ENCODE measurements at places on chromosomes 1 and 21.
A peak's percentile ranks its signal among the peaks of the same experiment; 100 is the strongest.

DNA sequence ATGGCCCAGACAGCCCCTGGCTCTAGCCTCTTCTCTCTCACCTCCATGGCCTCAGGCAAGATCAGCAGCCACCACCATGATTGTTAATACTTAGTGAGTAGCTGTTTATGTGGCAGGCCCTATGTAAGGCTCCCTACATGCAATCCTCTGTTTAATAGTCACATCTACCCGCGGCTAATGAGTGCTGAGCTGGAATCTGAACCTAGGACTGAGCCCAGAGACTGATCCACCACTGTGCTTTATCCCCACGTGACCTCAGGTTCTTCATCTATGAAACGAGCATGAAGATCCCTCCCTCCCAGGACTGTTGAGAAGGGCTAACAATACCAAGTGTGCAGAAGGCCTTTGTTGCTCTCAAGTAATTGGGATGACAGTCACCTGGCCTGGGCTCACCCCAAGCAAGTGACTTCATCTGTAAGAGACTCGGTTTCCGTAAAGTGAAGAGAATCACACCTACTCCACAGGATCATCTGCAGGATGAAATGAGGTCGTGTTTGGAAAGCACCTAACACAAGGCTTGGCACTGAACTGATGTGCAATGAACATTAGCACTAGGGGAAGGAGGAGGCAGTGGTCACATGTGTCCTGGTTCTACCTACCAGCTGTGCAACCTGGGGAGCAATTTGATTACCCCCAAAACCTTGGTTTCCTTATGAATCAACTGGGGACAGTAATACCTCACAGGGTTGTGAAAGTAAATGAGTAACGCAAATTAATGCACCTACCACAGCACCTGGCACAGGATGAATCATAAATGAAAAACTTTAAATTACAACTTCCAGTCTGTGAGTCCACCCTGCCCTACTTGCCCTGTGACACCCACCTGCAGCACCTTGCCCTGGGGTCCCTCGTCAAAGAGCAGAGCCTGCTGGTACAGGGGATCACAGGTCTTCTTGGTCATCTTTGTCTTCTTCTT, 37.2 kb downstream of the RIMS3 start:
- peak; percentile 76 for DNase-seq

DNA sequence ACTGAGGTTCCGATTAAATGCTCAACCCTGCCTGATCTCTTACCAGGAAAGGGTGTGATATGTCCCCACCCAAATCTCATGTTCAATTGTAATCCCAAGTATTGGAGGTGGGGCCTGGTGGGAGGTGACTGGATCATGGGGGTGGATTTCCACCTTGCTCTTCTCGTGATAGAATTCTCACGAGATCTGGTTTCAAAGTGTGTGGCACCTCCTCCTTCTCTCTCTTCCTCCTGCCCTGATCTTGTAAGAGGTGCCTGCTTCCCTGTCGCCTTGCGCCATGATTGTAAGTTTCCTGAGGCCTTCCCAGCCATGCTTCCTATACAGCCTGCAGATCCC, 34.9 kb downstream of the RSPH1 start:
- DNase-seq: no peak

GRCh38 chr1:76933847-76934815, 66.9 kb downstream of the ST6GALNAC5 start:
- no peak for DNase-seq

- peak; percentile 64 for DNase-seq
These were observed 486.7 kb downstream of the SMYD3 start for GRCh38 chr1:246020211-246020954.

DNA sequence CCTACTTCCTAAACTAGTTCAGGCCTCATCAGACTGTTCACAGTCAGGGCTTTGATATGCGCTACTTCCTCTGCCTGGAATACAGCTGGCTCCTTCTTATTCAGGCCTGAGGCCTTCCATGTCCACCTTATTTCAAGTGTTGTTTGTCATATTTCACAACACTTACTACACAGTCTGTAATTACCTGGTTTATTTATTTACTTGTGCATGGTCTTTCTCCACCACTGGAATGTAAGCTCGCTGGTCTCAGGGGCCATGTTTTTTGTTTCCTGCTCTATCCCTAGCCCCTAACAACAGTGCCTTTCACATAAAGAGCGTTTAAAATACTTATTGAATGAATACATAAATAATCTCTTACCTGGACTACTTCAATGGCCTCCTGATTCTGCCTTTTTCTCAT, 4.6 kb upstream of the SRSF4 start:
- DNase-seq: no peak

DNA sequence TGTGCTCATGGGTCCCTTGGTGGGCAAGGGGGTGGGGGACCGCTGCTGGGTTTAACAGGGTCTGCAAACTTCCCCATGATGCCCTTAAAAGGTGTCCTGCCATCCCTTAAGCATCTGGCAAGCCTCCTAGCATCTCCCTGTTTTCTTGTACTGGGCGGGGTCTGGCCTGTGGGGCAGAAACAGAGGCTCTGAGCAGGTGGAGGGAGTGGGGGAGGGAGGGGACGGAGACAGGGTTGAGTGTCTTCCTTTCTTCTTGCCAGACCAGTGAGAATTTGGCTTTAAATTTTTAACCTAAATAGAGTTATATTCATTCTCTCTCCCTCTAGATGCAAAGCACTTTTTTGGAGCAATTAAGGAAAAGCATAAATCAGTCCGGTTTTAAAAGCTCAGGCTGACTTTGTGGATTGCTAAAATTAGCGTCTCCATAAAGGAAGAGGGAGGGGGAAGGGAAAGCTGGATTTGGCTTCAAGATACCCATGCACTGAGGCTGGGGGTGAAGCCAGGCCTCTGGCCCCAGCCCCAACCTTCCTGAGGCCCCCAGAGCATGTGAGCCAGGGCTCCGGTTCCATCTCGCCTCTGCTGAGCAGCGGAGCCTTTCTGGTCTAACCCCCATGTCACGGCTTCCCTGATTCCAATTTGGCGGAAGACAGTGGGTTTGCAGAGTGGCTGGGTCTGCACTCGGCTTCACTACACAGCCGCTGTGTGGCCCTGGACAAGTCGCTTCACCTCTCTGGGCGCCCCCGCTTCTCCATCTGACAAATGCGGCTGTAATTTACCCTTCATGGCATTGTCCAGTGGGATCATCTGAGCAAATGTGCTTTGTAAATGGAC, 25.3 kb downstream of the IGSF21 start:
- DNase-seq: no peak

DNA sequence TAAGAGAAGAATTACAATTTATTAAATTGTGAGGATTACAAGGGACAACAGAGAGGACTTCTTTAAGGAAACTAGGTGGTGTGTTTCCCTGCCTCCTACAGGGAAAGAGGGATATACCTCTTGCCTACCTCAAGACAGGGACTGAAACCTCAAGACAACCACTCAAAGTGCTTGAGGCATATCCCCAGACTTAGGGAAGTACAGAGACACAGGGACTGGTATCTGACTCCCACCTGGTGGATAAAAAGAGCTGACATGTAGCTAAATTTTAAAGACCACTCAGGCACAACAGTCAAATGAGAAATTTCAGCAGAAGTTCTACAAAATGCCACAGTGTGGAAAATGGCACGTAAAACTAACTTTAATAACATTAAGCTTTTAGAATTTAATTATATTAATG, 21.3 kb downstream of the DENND2C start:
- no peak for DNase-seq

DNA sequence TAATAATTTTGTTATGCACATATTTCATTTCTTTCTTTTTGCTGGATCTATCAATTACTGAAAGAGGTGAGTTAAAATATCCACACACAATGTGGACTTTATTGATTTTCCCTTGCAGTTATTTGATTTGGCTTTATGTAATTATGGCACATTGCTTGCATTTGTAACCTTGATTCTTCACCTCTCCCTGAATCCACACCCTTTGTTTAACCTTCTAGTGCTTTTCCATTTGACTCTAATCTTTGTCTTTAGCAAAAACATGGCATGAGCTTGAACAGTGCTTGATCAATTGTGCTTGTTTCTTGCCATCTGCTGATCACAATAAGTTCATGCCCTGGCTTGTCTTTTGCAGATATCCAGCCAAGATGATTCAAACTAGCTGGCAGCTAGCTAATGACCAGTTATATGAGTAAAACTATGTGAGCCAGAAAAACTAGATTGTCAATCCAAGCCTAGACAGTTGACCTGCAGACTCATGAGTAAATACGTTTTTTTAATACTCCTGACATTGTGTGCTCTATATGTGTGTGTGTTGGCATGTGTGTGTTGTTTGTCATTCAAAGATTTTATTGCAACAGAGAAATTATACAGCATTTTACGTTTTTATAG, 899.2 kb downstream of the NCAM2 start:
- DNase-seq: no peak

DNA sequence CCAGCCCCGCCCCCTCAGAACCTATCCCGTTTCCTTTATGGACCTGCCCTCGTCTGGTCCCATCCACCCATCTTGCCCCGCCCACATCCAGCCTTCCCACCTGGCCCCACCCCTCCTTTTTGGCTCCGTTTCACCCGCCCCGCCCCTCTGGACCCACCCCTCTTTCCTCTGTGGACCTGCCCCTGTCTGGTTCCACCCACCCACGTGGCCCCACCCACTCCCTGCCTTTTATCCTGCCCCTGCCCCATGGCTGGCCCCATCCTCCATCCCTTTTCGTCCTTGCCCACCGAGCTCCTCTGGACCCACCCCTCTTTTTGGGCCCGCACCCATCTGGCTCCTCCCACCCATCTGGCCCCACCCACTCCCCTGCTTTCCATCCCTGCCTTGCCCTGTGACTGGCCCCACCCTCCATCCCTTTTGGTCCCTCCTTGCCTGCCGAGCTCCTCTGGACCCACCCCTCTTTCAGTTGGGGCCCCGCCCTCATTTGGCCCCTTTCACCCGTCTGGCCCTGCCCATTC, 177.3 kb downstream of the CAMTA1 start:
- peak; percentile 44 for DNase-seq

DNA sequence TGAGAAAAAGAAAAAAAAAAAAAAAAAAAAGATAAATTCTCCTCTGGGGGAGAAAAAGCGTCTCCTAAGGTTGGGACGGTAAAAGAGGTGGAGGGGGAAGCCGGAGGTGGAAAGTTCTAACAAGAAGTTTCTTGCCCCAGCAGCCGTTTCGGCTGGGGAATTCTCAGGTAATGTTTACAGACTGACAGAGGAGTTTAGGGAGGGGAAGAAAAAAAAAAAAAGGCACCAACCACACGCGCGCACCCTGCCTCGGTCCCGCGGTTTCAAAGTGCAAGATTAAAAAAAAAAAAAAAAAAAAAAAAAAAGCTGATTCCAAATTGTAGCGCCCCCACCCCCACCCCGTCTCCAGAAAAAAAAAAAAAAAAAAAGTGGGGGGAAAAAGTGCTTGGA, 504 bp downstream of the DHRS3 start:
- no peak for DNase-seq

GRCh38 chr1:96559707-96560596, 161.6 kb upstream of the PTBP2 start:
- DNase-seq: no peak

DNA sequence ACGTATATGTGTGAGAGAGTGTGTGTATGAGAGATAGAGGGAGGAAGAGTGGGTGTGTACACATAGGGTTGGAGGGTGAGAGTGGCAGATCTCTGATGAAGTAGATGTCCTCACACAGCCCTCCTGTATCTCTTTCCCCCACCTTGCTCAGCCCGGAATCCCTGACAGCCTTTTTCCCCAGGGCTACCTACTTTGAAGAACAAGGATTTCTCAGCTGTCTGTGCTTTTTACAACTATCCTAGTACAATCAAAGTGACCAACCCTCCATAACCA, 29.1 kb upstream of the CADM3 start:
- no peak for DNase-seq

- no peak for DNase-seq
These were observed 1.5 kb downstream of the RPL22 start for GRCh38 chr1:6197746-6198427.

GRCh38 chr1:179318491-179318890, 24.9 kb downstream of the SOAT1 start:
- no peak for DNase-seq

DNA sequence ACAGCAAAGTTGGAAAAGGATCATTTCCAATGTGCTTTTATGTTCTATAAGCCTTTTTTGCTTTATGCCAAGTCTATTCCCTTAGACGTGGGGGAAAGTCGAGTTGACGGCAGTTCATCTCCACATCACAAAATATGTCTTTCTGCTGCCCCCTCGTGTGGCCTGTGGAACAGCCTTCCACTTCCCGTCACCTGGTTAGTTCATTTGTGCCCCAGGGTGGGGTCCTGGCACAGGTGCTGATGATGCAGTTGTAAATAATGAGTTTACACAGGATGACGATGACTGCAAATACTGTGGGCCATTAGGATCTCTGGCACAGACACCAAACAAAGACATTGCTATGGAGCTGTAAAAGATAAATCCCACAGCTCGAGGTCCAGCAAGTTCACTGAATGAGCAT, 10.0 kb upstream of the OTUD3 start:
- no peak for DNase-seq

DNA sequence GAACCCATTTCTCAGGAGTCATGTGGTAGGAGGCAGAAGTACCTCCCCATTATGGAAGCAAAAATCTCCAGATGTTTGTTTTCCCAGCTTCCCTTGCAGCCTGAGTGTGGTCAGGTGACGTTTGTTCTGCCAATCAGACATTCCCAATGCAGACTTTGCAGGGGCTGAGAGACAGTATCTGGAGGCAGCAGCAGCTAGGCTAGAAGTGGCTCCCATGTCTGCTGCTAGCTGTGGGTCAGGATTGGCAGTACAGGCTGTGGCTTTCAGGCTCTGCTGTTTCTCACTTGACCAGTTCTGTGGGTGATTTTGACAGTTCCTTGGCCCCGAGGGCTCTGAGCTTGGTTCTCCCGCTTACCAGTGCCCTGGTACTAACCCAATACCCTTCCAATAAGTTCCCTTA, 58.6 kb upstream of the NBPF3 start:
- DNase-seq: no peak

DNA sequence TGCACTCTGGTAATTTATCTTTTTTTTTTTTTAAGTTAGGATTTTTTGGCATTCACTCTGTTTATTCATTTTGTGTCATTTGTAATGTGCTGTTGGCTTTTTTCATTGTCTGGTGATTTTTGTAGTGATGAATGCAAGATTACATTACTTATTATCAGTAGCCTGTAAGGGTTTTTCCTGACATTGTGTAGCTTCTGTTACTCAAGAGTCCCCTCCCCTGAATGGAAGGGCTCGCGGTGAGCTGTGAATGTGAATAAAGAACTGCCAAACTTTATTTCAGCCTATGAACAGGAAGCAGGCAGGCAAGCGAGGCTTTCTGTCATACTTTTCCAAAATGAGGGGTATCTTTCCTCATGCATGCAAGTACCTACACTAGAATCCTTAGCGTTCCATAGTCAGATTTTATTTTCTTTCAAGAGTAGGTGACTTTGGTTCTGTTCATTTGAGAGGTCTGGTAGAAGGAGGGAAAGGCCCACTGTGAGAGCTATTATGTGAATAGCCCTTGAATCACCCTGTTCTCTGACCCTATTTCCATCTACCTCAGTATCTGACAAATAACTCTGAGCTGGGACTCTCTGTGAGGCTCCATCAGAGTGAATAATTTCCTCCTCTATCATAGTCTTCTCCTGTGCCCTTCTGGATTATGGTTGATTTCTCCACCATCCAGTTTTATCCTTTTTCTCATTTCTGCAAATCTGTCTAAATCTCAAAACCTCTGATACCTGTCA, 114.0 kb downstream of the CD247 start:
- DNase-seq: no peak

GRCh38 chr1:8350914-8351684, 33.2 kb downstream of the SLC45A1 start:
- no peak for DNase-seq
